H54 (cell line): ENCODE measurements at places on chromosomes 4 and X.

- no peak for DNase-seq
Observed at GRCh38 chrX:3567686-3568085, 145.8 kb downstream of the PRKX start.

- no peak for DNase-seq
Observed at GRCh38 chr4:56959100-56959499, 18.3 kb downstream of the NOA1 start.

DNA sequence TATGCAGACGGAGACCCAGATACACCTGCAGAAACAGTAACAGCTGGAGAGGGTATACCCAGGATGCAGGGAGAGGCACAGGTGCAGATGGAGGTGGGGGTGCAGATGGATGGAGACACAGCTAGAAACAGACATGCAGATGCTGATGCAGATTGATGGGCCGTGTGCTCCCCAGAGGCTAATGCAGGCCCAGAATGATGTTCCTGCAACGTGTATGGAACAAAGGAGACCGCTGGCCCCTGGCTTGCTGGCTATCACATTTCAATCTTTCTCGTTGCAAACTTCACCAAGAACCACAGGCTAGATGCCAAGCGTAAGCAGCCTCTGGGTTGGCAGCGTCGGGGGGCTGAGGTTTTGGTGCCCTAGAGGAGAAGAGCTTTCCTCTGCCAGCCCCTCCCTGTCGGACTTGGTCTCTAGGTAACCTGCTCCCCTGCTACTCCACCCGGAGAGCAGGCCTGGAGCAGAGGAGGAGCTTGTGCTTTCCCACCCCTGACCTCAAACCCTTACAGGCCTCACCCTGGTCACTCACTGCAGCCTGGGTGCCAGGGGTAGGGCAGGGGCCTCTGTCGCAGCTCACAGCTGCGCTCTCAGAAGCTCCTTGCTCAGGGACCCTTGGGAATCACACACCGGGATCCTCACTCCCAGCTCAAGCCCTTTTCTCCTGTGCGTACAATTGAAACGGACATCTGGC is 69.0 kb upstream of the PSAPL1 start:
- no peak for DNase-seq

DNA sequence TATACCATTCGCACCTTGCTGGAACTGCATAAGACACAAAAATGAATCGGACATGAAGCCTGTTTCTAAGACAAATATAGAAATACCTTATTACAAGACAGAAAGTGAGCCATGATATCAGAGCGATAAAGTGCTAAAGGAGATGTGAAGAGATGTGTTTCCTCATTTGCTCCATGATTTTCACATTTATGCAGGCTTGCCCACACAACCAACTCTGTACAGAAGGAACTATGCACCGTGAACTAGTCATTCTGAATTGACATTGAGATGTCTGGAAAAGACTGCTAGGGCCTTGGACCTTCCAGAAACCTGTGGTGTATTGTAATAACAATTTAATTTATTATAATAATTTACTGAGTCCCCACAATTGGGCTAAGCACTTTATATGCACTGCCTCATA is 38.6 kb upstream of the TXK start:
- no peak for DNase-seq

DNA sequence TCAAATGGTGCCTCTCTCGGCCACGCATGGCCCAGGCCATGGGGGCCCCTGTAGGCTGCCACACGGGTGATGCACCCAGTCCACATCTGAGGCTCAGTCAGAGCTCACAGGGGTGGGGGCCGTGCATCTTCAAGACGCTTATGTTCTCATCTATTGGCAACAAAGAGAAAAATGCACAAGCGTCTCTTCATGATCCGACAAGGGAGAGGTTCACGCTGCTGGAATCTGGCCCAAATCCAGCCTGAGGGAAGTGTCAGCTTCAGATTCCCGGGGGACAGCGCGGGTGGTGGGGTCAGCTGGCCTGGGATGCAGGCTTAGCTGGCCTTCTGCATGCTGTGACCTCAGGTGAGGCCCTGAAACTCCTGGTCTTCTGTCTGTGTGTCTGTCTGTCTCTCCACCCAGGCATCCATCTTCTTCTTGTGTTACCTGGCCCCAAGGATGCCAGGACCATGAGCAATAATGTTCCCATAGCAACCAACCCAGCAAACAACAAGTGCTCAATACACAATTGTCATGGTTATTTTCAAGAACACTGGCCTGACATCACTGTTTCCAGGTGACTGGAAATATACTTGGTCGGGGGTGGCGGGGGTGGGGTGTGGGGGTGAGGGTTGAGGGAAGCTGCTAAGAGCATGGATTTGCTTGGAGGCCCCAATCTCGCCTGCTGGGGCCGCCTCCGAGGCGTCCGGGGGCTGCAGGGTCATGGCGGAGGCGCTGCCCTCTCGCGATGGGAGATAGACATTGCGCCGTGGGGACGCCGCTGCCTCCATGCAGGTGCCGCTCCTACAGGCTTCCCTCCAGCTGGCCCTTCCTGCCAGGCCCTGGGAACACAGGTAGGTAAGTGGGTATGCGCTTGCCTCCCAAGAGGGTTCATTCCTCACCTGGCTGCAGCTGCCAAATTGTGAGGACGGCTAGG is 48.3 kb downstream of the ABLIM2 start:
- DNase-seq: no peak

DNA sequence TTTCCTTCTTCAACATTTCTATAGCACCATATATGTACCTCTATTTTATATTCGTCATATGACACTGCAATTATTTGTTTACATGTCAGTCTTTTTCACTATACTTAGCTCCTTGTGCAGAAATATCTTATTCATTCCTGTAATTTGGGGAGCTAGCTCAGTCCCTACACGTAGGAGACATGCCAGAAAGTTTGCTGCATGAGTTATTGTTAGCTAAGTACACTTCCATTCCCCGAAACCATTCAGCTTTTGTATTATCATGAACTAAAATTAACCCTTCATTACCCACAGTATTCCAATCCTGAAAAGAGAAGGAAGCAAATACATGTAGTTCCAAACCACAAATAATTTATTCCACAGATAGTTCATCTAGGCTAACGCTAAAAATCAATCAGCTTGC is 10.2 kb downstream of the CBR4 start:
- no peak for DNase-seq

DNA sequence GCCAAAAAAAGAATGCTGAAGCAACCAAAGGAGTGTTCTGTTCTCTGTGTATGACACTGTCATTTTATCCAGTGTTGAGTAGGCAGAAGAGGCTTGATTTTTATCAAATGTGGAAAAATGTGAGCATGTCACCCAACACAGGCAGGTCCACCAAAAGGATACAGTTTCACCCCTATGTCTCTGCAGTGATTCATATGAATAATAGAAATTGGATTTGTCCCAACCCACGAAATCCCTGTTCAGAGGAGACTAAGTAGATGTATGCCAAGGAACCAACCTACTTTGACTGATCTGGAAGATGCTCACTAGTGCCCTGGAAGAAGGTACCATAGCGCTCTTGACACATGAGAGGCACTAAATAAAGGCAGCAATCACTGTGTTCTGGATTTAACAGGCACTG is 72.5 kb downstream of the FGF13 start:
- DNase-seq: no peak

DNA sequence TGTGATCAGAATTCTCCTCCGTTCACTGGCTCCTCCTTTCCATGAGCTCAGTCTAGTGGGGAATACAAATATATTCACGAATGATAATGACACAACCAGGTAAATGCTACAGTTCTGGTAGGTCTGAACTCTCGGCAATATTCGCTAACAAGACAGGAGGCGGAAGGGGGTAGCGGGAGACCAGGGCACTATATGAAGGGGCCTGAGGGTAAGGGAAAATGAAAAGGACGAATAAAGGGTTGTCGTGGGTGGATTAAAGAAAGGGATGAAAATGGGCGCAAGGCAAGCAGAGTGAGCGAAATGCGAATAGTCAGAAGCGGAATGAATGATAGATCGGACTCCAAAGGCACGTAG is 743 bp downstream of the NKAP start:
- peak; percentile 6 for DNase-seq

GRCh38 chr4:132823419-132823818 is 325.7 kb upstream of the PCDH10 start:
- DNase-seq: no peak

GRCh38 chr4:176799653-176800052 is 6.9 kb upstream of the VEGFC start:
- DNase-seq: no peak

GRCh38 chr4:151643564-151643963 is 117.2 kb downstream of the GATB start:
- DNase-seq: no peak

DNA sequence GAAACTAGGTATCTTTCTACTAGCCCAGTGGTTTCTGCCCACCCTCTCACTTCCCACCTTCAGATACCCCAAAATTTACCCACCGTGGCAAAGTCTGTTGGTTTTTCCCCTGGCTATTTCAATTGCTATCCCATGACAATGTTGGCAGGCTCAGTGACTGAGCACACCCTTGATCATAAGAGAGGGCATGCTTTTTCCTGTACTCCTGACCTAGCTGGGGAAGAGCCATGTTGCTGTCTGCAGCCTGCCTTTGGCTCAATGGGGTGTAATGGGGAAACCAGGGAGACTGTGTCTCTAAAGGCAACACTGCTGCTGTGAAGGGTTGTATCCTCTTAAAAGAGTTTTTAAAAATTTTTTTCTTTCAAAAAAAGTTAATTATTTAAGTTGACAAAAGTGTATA is 90.4 kb upstream of the CITED1 start:
- DNase-seq: no peak

DNA sequence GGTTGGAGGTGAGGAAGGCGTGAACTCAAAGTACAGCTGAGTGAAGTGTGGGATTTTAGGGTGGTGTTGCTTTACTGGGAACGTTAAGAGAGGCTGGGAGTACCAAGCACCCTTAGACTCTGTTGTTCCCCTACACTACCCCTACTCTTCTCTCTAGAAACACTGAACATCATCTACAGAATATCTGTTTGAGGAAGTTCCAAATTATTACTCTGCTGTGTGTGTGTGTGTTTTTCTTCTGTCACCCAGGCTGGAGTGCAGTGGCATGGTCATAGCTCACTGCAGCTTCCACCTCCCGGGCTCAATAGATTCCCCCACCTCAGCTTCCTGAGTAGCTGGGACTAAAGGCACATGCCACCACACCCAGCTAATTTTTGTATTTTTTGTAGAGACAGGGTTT is 76.7 kb upstream of the AP1S2 start:
- DNase-seq: no peak

GRCh38 chr4:44916411-44916810 is 190.1 kb upstream of the GNPDA2 start:
- DNase-seq: no peak

- DNase-seq: no peak
Observed at GRCh38 chr4:151434183-151434860, 25.3 kb downstream of the FHIP1A start.

- DNase-seq: no peak
Observed at GRCh38 chr4:16585053-16585452, 313.4 kb downstream of the LDB2 start.

DNA sequence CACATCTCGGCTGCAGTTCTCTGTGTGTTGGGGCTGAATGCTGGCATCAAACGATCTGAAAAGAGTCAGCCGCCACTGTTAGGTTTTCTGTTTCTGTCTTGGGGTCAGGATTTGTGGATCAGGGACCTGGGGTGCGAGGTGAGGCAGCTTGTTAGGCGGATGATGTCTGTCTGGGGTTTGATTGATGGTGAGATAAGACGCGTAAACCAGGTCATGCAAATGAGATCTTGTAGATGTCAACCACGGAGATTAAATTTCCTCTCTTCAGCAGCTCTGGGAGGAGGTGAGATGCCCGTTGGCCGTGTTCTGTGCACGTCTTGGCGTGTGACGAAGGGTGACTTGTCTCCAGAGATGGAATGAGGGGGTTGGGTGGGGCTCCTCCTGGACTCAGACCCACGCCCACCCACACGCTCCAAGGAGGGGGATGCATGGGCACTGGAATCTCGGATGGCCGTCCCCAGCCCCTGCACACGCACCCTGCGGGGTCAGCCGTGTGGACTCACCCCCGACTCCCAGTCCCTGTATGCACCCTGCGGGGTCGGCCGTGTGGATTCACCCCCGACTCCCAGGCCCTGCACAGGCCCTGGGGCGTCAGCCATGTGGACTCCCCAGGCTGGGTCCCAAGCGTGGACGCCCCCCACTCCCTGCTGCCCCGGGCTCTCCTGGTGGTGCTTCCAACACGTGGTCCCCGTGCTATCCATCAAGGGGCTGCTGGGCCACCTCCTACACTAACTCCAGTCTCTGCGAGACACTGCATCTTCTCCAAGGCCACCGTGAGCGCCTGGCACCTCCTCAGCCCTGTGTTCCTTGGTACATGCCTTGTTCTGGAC is 16.0 kb upstream of the UVSSA start:
- no peak for DNase-seq

GRCh38 chr4:70701271-70701670 is 12.9 kb downstream of the UTP3 start:
- no peak for DNase-seq

GRCh38 chr4:62913065-62913464 is 1496.2 kb downstream of the TECRL start:
- no peak for DNase-seq

DNA sequence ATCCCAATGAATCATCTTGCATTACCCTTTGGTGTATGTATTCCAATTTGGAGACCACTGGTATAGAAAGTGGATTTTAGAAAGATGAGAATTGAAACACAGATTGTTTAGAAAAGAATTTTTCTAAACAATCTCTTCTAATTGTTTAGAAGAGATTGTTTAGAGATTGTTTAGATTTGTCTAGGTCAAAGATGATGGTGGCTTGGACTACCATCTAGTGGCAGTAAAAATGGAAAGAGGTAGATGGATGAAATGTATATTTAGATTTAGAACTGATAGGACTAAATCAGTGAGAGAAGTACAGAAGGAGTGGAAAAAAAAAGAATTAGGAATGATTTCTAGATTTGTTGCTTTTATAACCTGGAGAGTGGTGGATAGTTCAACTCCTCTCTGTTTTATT is 70.6 kb downstream of the ARSJ start:
- DNase-seq: no peak

GRCh38 chrX:119067023-119067739 is 5.6 kb upstream of the CT47C1 start:
- peak; percentile 38 for DNase-seq

- DNase-seq: no peak
Observed at GRCh38 chr4:97923096-97923495, 220.2 kb downstream of the STPG2 start.

- no peak for DNase-seq
Observed at GRCh38 chrX:153778684-153779101, 2.1 kb upstream of the SRPK3 start.

- peak; percentile 4 for DNase-seq
Observed at GRCh38 chrX:70970482-70970995, 39.6 kb upstream of the SLC7A3 start.

DNA sequence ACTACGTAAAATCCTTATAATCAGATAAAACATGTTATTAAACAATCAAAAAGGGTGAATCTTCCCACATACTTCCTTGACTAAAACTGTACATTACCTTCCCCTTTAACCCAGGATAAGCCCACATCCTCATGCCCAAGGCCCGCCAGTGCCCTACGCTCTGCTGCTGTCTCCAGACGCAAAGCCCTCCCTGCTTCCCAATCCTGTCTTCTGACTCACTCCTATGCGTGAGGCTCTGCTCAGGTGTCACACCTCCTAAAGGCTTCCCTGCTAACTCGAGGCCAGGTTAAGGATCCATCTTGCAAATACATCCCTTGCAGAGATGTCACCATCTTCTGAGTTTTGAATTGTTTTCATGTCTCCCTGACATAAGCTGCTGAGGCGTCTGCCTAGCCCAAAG is 61.6 kb downstream of the STX18 start:
- DNase-seq: no peak
